ENCODE measurements at places on chromosomes 2 and 18.

- DNase-seq, result no peak
Observed at GRCh38 chr2:133599811-133600210, 31.5 kb upstream of the NCKAP5 start.

- DNase-seq, result no peak
Observed at GRCh38 chr2:242019344-242019743, 149.8 kb downstream of the RTP5 start.

- no peak for DNase-seq
Observed at GRCh38 chr2:237857791-237858190, 1.6 kb upstream of the RAMP1 start.

GRCh38 chr2:152924722-152925121 is 206.3 kb downstream of the ARL6IP6 start:
- no peak for DNase-seq

DNA sequence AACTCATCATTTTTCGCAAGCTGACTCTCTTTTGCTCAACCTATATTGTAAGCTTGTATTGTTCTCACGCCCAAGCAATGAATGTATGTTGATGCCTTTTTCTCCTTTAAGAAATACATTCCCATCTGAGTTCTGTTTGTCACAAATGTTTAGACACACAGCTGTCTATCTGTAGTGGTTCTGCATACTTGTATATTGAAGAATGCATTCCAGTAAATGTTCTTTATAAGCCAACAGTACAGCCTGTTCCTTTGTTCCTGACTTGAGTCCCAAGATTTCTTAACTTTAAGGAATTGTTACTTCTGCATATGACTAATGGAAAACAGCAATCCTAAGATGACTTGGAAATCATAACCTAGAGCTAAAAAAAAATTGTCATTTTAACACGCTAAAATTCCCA is 849.1 kb upstream of the POU3F3 start:
- DNase-seq, result no peak

DNA sequence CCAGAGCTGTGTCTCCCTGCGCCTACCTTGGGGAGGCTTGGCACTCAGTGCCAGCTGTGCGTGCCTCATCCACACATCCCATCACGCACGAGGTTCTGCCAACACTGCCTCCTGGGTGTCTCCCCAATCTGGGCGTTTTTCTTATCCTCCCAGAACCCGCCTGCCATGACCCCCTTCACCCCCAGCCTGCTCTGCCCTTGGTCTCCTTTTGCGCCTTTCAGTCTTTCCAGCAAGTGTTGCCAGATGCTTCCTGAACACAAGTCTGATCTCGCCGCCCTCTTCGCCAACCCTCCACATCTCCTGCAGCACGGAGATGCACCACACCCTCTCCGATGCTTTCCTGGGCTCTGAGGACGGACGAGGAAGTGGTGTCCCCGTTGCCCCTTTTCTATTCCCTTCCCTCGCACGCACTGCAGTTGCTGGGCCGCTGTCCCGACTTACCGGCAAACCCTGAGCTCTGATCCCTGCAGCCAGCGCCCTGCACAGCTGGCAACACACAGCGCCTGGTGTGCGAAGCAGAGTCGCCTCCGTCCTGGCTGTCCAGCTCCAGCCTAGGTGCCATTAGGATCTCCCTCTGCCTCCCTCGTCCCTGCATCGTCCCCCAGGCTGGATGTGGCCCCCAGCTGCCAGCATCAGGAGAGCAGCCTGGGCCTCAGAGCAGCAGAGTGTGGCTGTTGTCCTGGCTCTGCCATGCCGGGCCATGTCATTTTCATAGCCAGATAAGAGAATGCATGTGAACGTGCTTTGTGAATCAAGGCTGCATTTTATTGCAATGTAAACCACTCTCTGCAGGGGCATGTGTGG is 22.6 kb upstream of the ALLC start:
- no peak for DNase-seq

DNA sequence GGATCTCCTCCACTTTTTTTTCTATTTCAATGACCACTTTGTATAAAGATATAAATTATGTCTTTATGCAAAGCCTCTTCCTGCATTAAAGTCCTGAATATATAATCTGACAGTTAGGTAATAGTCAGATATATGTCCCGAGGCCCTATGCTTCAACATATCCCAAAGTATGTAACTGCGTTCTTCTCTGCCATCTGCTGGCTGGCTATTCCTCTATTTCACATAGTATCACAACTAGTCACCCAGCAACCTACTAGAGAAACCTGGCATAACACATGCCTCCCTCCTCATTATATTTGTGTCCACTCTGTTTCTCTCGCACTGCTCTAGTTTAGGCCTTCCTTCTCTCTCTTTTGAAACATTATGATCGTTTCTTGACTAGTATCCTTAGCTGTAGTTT is 640.8 kb downstream of the DPP10 start:
- DNase-seq, result no peak

- DNase-seq, result no peak
Observed at GRCh38 chr2:85854166-85854509, 34.7 kb downstream of the ST3GAL5 start.

DNA sequence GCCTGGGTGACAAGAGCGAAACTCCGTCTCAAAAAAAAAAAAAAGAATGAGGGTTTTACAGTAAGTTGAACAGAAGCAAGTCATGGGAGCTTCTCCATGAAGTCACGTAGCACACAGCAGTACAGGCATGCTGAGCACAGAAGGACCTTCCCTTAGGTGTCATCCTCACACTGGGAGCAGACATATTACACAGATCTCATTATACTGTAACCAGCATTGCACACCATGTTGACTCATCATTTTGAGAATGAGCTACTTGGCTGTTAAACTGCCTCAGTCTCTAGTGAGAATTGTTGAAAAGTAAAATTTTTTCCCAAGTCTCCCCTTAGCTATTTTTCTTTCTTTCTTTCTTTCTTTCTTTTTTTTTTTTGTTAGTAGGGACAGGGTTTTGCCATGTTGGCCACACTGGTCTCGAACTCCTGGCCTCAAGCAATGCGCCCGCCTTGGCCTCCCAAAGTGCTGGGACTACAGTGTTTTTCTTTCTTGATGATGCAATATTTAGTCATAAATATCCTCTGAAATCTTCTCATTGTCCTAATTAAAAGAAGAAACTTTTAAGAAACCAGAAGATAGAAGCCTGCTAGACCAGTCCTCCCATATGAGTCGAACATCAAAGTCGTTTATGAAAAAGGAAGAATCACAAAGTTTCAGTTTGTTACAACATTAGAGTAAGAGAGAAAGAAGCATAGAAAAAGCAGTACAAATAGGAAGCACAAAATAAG is 37.9 kb upstream of the PPP1CB start:
- no peak for DNase-seq

- no peak for DNase-seq
Observed at GRCh38 chr2:195985741-195986140, 82.9 kb downstream of the DNAH7 start.

DNA sequence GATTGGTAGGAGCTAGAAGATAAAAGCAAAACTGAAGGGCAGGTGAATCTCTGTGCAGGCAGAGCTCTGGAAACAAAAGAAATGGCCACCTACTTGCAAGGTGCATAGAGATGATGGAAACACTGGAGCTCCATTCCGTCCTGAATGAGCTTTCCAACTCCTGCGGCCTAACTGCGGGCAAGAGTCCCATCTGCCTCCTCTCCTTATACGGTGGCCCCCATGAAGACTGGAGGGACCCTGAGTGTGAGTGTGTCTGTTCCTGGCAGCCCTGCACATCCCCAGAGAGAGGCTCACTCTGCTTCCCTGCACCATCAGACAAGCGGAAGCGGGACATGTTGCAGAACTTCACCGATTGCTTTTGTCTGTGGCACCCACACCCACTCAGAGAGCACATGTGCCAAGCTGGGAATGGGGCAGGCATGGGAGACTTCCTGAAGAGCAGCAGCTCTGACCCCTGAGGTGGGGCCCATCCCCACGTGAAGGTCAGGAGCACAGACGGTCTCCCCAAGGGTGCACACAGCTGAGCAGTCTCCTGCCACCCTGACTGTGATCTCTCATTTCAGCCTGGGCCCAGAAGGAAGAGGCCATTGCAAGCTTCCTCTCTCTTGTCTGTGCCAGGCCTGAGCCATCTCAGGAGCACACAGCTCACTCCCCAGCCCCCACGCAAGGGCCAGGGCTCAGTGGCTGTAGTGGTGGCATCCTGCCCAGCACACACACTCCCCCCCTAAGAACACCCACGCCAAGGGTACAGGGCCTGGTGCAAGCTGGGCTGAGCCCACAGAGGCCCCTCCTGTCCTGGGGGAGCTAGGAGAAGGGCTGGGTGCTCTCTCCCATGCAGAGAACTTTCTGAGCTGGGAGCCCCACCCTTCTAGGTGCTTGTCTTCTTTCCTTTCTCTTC is 75.3 kb downstream of the STPG4 start:
- DNase-seq, result no peak

GRCh38 chr2:67142071-67142470 is 255.1 kb upstream of the ETAA1 start:
- DNase-seq, result no peak

DNA sequence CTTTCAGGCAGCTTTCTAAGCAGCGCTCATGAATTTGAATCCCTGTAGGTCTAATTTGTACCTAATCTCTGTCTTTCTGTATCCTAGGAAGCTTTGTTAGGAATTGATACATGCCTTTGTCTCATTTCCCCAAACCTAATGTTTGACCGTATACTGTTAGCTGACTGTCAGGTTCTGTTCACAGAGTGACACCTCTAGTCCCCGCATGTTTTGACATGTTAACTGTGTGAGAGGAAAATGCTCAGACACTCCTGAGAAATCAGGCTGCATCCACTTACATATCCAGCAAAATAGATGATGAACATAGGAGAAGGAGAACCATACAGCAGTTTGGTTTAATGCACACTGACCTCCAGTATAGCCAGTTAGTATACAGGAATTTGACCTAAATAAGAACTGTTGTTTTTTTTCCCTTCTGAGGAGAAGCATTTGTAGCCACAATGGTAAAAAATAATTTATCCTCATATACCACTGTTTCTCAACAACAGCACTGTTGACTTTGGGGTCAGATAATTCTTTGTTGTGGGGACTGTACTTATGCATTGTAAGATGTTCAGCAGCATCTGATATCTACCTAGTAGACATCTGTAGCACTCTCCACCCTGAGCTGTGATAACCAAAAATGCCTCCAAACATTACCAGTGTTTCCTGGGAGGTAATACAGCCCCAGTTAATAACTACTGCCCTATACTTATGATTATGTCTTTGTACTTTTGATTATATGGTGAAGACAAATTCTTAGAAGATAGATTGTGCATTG is 130.9 kb downstream of the NCOA1 start:
- no peak for DNase-seq

- DNase-seq, result no peak
Observed at GRCh38 chr2:236748385-236748784, 178.8 kb downstream of the ACKR3 start.

DNA sequence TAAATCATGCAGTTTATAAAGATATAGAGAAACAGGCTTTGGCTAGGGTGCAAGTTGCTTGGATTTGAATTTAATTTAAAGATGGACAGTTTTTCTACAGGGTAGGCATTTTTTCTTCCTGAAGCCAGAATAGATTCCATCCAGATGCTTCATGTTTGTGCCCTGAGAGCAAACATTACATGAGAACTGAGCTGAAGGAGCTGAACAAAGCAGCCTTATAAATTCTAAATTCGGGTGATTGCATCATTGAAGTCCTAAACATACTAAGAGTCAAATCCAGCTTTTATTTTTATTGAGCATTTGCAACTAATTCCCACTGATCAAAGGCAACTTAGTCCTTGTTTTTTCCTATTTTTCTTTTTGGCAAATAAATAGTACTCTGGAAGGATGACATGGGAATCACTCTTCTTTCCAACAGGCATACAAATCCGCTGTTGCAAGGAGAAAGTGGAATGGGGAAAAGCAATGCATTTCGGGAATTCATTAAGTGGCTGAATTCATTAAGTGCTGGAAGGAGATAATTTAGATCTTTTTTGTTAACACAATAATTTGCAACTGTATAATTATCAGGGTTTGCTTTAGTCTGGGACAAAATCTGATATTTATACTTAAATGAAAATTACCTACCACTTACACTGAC is 828.0 kb downstream of the SLC4A3 start:
- DNase-seq, result no peak

DNA sequence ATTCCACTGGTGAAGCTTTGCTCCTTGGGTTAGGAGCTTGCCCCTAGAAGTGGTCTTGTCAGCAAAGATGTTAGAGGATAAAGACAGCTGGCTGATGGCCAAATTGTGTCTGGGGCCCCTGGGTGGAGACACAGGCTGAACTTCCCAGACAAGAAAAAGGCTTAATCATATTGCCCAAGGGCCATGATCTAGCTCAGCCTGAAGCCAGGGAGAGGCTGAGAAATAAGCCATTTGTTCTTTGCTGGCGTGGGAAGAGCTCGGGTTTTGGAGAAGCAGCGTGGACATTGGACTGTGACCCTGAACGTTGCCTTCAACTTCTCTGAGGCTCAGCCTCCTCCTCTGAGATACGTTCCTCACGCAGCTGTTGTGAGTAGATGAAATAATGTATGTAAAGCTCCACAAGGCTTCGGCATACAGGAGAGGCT is 153.0 kb downstream of the ZFP36L2 start:
- DNase-seq, result no peak

GRCh38 chr2:174013315-174013751 is 48.2 kb upstream of the SP3 start:
- DNase-seq, result peak; percentile 46

- no peak for DNase-seq
Observed at GRCh38 chr2:33298233-33298632, 178.2 kb upstream of the RASGRP3 start.

- no peak for DNase-seq
Observed at GRCh38 chr2:29517413-29517812, 402.2 kb downstream of the CLIP4 start.

DNA sequence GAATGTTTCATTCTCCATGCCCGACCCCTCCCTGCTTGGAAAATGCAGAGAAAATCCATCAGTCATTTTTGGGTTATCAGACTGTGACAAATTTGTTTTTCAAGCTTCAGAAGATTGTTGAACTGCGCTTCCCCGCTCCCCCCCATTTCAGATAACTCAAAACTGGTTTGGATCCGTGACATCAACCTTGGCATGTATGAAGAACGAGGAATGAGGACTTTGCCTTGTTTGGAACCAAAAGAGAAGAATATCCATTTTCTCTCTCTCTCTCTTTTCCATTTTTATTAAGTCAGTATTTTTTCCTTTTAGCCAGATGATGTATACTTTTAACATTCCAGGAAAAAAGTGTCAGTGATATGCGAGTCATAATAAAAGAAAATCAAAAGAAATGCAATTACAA is 171.6 kb downstream of the BCL2 start:
- DNase-seq, result no peak

- no peak for DNase-seq
Observed at GRCh38 chr18:63850020-63850419, 37.5 kb upstream of the SERPINB2 start.

DNA sequence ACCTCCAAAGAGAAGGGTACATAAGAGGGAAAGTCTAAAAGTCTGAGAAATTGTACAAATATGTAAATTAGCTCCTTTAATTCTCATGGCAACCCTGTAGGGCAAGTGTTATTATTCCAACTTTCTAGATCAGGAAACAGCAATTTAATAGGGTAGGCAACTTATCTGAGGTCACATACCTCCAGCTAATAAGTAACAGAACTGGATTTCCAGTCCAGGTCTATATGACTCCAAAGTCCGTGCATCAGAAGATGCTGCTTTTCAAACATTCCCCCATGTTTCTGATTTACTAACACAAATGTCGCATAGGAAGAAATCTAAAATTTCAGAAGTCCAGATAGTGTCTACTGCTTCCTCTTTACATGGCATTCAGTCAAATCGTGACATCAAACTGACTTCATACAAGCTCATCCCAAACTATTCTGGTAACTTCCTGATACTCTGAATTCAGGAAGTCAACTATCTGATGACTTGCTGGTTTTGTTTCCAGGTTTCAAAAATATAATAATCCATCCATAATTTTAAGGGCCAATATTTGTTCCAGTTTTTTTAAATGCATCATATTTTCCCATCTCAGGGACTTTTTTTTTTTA is 419.3 kb upstream of the ACVR2A start:
- DNase-seq, result no peak

Measured in cortex of kidney (tissue), 1 donor.